ENCODE measurements at places on chromosomes 3 and 15.

DNA sequence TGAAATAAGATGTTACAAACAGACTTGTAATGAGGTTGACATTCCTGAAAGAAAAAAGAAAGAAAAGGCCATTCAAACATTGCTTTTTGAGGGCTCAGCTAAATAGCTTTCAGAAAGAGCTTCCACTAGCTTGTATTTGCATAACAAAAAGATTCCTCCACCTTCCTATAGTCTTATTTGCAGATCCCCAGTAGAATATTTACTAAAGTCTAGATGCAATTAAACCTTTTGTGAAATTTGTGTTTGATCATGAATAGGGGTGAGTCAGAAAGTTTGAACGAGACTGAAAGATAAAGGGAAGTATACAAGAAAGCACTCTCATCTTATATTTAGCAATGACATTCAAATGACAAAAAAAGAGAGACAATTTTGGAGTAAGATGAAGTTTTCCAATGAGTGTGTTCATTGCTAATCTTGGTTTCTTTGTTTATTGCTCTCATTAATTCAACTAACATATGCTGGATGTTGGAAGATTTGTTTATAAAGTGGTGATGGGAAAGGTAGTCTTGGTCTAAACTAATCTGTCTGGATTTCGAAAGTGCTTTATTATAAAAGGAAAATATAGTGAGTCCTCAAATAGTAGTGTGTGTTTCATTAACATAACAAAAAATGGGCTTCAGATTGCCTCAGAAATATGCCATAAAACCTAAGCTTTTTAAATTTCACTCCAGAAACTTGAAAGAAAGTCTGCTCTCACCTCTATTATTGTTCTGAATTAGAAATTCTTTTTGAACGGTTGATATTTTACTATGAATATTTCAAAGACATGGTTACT, 9.1 kb upstream of the CADPS start:
- DNase-seq = no peak

- no peak for DNase-seq
These were observed 17.8 kb downstream of the TMEM212 start for GRCh38 chr3:171860830-171861535.

DNA sequence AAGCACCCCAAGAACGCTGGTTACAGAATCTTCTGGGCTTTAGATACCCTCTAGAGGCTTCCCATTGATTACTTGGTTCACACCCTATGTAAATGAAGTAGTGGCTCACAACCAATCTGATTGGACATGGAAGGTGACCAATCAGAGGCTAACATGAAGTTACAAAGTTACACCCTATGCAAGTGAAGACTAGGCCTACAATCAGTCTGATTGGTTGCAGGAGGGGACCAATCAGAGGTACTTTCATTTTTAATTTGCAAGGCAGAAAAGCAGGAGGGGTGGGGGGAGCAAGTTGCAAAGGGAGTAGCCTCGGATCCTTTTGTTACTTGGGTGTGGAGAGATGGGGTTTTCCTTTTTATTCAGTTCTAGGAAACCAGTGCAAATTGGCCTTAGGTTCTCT, 11.1 kb upstream of the RTP2 start:
- DNase-seq = no peak

DNA sequence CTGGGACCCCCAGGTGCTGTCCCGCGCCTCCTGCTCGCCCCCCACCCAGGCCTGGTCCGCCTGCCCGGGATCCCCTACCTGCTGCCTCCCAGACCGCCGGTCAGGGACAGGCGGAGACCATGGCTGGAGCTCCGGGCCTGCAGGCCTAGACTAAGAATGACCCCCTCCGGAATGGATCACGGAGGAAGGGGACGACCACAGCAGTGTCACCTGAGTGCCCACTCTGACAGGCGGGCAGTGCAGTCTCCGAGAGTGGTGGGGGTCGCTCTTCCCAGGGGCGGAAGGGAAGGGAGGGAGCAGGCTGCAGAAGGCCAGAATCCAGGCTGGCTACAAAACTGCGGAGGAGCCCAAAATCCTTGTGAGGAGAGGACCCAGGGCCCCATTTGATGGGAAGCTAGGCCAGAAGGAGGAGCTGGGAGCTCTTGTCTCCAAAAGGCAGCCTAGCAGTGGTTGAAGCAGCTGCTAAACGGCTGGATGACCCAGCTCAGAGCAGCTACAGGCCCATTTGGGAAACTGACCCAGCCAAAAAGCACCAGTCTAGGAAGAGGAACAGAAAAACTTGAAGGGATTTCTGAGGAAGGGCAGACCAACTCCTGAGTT, 908 bp upstream of the RAB43 start:
- DNase-seq = no peak

GRCh38 chr15:81264072-81264857, 59.7 kb downstream of the STARD5 start:
- no peak for DNase-seq

- no peak for DNase-seq
These were observed 22.2 kb upstream of the CLDN18 start for GRCh38 chr3:137987723-137988122.

- no peak for DNase-seq
These were observed 37.6 kb upstream of the RHCG start for GRCh38 chr15:89533861-89534544.

GRCh38 chr3:43732747-43733425, 42.1 kb downstream of the ABHD5 start:
- no peak for DNase-seq

GRCh38 chr3:151909681-151910405, 36.4 kb downstream of the SUCNR1 start:
- no peak for DNase-seq

DNA sequence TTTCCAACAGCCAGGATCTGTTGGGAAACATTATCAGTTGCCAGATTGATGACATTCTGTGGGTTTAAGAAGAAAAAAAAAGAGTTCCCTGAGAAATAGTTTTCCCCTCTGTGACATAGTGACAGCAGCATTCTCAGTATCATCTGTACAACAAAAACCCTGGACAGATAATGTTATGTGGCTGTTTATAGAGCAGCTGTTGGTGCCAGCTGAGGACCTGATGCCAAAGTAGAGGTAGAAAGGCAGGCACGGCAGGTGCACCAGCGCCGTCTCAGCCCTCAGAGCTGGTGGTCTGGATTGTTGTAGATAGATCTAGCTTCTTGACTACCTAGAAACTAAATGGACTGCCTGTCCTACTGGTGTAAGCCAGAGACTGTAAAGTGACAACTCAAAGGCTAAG, 56.2 kb upstream of the FILIP1L start:
- DNase-seq = no peak

DNA sequence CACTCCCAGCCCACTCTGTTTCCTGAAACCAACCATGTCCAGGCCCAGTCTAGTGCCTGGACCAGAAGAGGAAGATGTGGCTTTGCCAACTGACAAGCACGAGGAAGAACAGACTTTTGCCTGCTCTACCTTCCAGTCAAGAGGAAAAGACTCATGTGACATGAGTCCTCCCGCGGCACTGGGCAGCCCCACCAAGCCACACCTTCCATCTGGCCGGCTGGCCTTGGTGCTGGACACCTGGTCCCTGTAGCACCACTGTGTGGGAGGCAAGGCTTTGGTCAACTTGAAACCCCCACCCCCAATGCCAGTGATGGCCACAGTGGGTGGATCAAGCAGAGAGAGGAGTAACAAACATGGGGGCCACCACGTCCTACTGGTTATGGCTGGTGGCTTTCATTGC, 12.5 kb downstream of the CHDH start:
- DNase-seq = no peak

GRCh38 chr3:73604451-73604850, 20.3 kb downstream of the PDZRN3 start:
- DNase-seq = no peak

GRCh38 chr3:170528726-170529125, 57.1 kb downstream of the SLC7A14 start:
- no peak for DNase-seq

DNA sequence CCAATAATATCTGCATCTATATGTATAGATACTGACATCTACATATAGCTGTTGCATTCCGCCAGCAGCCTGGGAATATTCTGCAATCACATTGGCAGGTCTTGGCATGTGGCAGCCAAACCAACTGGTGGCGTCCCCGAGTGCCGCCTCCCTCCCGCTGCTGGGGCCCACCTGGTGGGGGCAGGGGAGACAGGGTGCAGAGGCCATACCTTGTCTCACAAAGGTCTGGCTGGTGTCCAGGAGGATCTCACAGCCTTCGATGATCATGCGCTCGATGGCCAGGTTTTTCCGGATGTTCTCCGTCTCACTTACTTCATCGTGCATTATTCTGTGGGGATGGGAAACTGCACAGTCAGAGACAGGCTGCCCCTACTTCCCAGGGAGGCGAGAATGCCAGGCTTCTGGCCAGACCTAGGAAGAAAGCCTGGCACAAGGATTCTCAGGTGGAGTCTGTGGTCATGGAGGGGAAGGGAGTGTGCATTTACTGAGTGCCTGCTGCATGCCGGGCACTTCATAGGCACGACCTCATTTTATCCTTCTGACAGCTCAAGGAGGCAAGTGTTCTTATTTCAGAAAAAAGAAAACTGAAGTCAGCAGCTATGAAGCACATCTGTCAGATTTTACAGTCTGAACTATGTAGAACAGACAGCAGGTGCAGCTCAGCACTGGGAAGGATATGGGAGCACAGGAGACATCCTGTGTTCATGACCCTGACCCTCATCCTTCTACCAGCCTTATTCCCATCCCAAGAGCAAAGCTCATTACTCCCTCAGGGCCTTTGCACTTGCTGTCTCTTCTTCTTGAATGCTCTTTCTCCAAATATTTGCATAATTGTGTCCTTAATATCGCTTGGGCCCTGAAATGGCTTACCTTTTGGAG, 62.8 kb downstream of the RASGRF1 start:
- DNase-seq = no peak

DNA sequence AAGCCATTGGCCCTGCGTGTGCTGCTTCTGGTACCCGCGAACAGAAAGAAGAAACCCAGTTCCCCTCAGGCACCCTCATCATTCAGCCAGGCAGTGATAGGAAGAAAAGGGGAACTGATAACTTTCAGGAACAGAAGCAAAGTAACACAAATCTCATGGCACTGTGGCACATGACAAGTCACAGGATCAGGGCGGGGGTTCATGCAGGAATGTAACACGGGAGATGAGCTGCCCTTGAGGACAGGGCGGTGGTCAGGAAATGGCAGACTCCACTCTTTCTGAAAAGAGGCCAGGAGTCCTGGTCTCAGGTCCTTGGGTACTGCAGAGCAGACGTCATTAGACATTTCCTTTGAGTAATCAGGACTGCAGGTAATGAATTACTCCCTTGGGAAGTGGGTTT, 95.5 kb downstream of the CCNL1 start:
- DNase-seq = no peak

- DNase-seq = no peak
These were observed 166.0 kb downstream of the THSD4 start for GRCh38 chr15:71281256-71281655.

- DNase-seq = no peak
These were observed 1260.4 kb upstream of the ALCAM start for GRCh38 chr3:104106276-104106675.
